ENCODE measurements at places on chromosomes 3 and 15.
A peak's percentile ranks its signal among the peaks of the same experiment; 100 is the strongest.

- no peak for DNase-seq
Observed at GRCh38 chr3:122033023-122033422, 11.0 kb upstream of the ILDR1 start.

DNA sequence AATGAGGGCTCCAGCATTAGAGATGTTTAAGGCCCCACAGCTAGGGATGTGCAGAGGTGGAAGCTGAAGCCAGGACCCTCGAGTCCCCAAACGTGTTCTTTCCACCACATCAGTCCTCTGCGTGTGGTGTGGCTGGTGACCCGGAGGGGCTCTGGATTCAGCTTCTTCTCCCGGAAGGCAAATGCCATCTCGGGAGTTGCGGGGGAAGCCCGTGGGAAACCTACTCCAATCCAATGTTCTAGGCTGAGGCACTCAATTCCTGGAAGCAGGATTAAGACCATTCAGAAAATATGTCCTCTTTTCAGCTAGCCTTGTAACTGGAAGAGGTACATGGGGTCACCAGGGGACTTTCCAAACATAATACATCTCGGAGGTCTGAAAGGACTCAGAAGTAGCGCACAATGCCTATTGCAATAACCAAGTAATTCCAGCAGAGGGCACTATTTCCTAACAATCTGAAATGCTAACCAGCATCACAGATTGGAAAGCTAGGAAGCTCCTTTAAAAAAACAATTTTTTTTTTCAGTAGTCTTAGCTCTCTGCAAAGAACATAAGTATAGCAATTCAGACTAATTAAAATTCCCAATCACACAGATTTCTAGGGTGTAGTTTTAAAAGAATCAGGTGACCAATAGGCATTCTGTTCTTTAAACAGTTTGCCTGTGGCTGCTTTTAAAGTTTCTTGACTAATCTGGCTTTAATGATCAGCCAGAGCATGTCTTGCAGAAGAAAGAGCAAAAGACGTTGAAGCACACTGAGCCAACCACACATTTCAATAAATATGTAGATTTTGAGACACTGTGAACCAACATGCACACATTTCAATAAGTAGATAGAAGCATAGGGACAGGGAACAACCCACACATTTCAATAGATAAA lies 36.1 kb downstream of the BNC1 start:
- peak; percentile 46 for DNase-seq

DNA sequence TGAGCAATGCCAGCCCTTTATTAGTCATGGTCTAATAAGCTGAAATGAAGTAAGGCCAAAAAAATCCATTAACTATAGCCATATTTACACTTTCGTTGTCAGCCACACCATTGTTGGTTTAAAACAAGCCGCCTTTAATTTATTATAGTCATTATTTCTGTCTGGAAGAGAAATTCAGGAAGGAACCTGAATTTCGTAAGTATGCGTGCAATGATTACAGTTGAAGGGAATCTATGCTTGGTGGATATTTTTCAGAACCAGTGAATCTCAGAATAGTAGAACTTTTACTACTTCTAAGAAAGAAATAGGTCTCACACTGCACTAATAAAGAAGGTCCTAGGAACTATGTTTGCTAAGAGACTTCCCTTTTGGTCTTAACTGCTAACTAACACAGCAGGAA lies 59.1 kb downstream of the FAM43A start:
- DNase-seq = no peak

GRCh38 chr3:26236531-26236930 lies 386.0 kb upstream of the LRRC3B start:
- no peak for DNase-seq

DNA sequence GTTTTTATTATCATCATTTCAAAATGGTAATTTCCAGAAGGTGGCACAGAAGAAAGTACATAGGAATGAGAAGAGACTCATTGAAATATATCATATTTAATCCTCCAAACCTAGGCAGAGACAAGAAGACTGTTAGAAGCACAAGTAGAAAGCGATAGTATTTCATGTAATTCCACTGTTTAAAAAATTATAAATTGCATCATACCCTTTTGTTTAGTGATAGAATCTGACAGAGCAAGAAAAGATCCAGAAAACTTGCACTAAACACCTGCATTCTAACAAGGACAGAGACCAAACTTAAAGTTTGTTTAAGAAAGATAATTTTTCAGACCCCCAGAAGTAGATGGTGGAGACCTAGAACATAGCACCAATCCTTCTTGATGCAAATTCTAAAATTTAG lies 56.9 kb upstream of the CD96 start:
- no peak for DNase-seq

GRCh38 chr3:40718209-40718608 lies 193.4 kb downstream of the ZNF621 start:
- no peak for DNase-seq

DNA sequence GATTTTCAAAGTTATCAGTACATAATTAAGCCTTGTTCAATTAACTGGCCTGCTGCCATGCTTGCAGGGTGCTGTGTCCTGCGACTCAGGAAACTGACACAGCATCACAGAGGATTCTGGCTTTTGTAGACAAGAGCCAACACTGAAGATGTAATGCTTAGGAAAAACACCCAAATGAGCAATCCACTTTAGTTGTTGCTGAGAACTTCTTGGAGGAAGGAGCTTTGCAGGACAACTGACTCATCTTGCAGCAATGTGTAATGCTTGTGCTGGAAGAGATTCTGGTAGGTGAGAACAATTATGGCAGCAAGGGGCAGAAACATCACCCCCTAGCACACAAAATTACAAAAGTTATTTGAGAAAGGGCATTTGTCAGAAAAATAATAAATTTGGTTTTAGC lies 67.6 kb downstream of the NLGN1 start:
- peak; percentile 50 for DNase-seq

GRCh38 chr3:145936971-145937370 lies 224.0 kb downstream of the PLOD2 start:
- DNase-seq = peak; percentile 38

DNA sequence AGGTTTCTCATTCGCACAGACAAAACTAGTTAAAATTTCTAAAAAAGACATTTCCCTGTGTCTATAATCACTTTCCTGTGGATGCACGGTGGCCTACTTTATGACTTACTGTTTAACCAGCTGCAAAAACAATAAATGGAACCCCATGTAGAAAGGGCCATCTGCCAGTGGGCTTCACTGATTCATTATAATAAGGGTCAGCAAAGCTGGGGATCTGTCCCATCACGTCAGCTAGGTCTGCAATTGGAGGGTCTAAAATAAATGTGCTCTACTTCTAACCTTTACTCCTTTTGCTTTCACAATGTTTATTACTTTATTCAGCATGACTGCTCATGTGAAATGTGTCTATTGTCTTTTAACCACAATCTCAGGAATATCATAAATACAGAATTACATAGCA lies 43.1 kb upstream of the NMD3 start:
- no peak for DNase-seq

DNA sequence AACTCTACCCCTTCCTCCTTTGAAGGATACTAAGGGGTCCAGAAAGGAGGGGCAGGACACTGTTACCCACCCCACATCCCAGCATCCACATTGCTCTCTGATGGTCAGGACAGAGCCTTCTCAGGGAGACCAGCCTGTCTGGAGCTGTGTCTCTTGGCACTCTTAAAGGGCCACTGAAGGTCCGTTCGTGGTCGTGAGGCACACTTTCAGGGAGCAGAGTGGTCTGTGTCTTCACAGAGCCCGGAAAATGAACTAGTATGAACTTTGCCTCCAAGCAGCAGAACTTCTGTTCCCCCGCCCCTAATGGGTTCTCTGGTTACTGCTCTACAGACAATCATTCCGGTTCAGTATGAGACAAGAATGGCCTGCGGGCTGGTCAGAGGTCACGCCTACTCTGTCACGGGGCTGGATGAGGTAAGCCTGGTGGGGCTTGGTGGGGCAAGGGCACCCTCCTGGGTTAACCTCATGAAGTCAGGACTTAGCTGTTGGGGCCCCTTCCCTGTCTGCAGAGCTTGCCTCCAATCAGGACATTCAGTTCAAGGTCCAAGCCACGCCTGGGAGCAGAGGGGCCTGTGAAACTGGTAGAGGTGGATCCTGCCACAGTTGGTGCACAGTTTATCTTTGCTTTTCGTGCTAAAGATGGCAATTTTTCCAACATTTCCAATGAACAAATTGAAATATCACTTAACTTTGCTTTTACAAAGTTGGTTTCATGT lies 33.2 kb downstream of the CAPN3 start:
- DNase-seq = peak; percentile 16

- no peak for DNase-seq
Observed at GRCh38 chr3:79009861-79010260, 757.9 kb downstream of the ROBO1 start.

- DNase-seq = no peak
Observed at GRCh38 chr15:31470756-31471155, 144.1 kb downstream of the KLF13 start.

DNA sequence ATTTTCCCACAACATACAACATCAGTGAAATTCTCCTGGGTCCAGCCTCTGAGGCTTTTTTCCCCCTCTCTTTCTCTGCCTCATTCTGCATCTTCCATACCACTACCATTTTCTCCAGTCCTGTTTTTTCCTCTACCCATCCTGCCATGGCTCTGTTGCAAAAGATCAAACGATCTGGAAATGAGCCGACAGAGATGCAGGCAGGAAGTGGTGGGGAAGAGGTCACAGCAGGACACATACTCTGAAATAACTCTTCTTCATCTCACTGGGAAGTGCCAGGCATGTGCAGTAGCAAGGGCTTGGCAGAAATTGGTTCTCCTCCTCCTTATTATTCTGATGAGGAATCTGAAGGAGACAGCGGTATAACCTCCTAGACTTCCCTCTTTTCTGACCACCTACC lies 114.3 kb downstream of the CORO2B start:
- no peak for DNase-seq

Data from AG20443 (cell line).